ENCODE measurements at places on chromosomes 7 and 10.
A peak's percentile ranks its signal among the peaks of the same experiment; 100 is the strongest.

DNA sequence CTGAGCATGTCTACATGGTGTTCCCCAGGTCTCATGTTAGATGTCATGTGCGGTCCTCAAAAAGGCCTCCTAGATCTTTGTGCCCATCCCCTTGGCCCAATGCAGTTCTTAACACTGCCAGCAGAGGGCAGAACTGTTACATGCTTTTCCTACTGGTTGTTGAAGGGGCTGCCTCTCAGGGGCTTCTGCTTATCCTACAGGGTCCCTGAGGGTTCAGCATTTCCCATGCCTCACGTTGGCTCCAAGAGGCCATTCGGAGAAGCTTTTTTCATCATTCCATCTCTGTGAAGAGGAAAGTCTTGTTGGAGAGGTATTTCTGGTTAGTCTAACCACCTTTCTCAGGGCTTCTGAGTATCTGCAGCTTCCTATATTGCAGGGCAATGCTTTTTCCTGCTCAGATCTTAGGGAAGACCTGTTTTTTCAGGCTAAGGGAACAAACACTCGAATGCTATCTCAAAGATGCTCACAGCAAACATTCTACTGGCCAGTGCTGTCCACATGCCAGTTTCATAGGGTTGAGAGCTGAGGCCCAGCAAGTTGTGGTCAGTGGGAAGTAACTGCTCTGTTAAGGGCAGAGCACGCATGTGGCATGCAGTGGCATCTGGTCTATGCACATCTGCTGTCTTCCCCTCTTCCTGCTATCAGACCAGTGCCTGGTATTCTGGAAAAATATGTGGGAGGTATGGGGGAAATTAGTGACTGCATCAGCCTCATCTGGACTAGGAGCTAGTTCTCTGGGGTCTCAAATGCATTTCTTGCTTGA is 31.5 kb downstream of the MBL2 start:
- DNase-seq, result peak; percentile 71

DNA sequence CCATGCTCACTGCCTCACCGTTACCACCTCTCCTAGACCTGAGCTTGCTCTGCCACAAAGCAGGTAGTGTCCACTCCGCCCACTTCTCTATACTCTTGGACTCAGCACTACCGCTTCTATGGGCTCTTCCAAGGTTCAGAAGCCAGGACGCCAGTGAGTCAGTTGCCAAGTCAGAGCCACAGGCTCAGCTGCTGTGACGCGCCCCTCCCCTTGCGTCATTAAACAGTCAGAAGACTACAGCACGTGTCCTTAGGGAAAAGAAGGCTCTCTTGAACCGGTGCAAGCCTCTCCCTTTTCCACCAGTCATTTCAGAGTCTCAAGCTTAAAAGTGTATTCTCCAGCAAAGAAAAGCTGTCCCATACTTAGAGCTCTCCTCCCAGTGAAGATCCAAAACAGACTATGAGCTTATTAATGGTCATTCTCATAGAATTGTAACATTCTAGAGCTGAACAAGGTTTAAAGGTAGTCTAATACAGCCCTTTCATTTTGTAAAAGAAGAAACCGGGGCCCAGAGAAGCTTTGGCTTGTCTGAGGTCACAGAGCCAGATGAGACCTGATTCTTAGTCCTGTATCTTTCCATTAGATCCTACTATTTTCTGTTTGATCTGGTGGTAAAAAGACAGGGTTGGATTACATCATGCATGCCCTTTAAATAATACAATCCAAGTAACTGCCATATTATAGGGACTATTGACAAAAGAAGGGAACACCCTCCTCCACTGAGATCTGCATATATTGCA is 40.9 kb upstream of the MET start:
- no peak for DNase-seq

GRCh38 chr10:1343176-1343575 is 287.0 kb downstream of the WDR37 start:
- DNase-seq, result no peak

GRCh38 chr7:135974667-135975066 is 2.5 kb downstream of the MTPN start:
- no peak for DNase-seq

DNA sequence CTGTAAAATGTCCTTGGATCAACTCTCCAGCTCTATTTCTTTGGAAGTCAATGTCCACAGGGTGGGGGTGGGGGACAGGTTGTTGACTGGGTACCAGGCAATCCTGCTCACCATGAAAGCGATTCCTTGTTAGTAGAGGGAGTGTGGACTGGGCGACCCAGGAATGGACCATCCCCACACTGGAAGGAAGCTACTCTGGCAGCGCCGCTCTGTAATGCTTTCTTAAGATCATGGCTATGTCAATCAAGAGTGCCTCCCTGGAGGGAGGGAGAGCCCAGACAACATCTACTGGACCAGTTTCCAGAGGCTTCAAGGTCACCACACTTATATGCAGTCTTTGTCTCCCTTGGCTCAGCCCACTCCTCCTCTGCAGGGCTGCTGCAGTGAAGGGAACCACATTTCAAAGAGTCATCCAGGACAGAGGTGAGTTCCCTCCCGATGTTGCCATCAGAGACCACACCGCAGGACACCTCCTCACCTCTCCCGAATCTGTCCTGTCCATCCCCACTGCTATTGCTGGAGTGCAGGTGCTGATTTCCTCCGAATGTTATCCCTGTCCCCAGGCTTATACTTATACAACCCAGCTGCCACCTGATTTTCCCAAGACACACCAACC is 6.9 kb downstream of the GIMAP5 start:
- no peak for DNase-seq

DNA sequence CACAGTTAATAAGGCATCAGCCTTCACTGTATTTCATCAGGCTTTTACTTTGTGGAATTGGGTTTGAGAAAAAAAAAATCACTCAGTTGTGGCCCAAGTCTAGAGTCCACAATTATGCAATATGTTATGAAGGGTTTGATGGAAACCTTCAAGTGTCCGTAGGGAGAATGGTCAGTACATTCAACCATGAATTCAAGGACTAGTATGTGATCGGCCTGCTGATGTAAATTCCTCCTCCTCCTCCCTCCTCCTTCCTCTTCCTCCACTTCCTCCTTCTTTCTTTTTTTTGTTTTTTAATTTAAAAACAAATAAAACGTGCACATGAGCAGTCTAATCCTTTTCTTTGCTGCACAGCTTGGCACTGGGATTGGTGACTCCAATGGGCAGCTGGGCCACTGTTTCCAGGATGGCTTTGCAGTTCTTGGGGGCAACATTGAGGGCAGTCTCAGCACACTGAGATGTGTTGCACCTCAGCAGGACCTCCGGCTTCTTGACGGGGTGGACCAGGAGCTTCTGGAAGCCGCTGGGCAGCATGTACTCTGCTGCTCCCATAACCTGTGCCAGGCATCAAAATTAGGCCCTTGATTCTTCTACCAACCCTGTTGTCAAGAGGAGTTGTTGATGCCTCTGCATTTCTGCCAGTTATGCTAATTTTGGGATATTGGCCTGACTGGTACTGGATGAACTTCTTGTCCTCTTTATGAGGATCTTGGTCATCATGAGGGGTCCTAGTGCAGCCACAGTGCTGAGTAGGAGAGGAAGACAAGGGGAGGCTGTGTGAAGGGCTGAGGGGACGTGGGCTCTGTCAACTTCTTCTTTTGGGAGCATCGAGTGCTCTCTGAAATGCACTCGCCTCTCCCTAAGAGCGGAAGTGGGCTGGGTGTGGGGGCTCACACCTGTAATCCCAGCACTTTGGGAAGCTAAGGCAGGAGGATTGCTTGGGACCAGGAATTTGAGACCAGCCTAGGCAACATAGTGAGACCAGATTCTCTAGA is 9.3 kb upstream of the IL2RA start:
- DNase-seq, result no peak

DNA sequence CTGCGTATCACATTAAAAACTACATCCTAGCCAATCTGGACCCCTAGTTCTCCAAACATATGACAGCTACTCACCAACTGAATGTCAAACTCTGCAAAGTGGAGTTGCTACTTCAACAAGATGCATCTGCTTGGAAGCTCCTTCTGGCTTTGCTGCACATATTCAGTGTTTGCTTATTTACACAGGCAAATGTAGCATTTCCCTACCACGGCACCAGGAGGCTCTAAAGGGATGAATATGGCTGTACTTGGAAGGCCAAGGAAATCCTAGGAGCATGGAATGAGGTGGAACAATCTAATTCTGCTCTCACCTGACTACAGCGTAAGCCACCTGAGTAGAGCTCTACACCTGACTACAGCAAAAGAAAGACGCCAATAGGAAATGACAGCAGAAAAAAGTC is 39.7 kb downstream of the MTPAP start:
- no peak for DNase-seq

GRCh38 chr10:86635402-86635801 is 18.9 kb upstream of the OPN4 start:
- DNase-seq, result no peak

DNA sequence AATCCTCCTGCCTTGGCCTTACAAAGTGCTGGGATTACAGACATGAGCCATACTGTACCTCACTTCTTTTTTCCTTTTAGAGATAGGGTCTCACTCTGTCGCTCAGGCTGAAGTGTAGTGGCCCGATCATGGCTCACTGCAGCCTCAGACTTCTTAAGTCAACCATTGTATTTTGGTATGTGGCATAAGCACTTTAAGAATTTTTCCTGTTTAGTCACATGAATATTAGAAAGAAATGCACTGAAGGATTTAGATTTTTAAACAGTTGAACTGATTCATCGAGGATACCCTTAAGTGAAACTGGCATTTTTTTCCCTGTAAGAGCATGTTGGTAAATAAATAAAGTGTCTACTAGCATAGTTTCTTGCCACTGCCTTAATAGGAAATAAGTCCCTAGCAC is 319.3 kb upstream of the CACNA2D1 start:
- no peak for DNase-seq

DNA sequence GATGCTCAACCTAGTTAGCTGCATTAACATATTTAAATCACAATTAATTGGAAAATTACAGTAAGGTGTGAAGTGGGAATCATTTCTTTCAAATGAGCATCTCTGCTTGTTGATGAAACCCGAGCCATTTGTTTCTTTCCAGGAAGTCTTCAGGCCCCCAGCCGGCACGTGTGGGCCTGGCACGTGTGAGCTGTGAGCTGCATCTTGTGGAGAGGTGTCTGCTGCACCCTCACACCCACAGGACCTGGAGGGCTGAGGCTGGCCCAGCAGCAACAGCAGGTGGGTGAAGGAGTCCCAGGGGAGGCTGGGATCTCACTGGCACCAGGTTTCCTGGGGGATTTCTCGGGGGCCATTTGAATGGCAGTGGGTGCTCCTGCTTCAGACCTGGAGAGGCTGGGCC is 372.5 kb upstream of the MKI67 start:
- no peak for DNase-seq

GRCh38 chr7:1812509-1813393 is 142.7 kb downstream of the ELFN1 start:
- DNase-seq, result peak; percentile 26

GRCh38 chr10:13925971-13926780 is 339.4 kb downstream of the PRPF18 start:
- no peak for DNase-seq

DNA sequence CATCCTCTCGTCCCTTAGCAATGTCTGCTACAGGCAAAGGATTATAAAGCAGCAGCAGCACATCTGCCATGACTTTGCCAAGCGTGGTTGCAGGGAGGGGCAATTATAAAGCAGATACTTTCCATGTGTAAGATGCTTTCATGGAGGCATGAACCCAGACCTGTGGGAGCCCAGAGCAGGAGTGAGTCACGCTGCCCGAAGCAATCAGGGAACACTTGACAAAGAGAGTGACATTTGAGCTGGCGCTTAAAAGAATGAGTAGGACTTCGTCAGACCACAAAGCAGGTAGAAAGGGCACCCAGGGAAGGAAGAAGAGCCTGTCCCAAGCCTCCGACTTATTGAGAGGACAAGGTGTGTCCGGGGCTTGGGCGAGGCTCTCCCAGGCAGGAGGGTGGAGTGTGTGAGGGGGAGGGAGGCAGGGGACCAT is 147.2 kb downstream of the MYOF start:
- DNase-seq, result no peak

DNA sequence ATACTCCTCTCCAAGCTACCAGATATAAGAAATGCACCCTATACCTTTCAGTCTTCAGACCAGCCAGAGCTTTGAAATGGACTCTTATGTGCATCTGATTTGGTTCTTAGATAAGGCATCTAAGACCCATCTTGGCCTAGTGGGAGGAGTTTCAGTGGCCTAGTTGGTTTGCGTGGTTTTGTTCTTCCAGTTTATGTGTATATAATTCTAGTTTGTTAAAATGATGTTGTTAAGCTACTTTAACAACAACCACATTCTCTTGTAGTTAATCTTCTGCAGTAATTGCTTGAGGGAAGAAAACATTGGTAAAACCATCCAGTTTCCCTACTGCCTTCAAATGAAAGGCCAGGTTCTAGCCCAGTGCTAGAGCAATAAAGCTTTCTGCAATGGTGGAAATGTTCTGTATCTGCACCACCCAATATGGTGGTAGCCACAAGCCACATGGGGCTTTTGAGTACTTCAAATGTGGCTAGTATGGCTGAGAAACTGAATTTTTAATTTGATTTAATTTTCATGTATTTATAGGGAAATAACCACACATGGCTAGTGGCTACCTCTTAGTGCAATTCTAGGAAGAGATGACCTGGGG is 66.3 kb downstream of the KLHDC10 start:
- no peak for DNase-seq

DNA sequence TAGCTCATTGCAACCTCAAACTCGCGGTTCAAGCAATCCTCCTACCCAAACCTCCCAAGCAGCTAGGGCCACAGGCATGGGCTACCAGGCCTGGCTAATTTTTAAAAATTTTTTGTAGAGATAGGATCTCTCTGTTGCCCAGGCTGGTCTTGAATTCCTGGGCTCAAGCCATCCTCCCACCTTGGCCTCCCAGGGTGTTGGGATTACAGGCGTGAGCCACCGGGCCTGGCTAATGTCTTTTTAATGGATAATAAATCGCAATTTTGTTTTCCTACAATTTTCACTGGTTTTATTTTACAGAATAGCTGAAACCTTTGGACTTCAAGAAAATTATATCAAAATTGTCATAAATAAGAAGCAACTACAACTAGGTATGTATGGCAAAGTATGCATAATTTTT is 10.9 kb downstream of the NUB1 start:
- DNase-seq, result no peak

DNA sequence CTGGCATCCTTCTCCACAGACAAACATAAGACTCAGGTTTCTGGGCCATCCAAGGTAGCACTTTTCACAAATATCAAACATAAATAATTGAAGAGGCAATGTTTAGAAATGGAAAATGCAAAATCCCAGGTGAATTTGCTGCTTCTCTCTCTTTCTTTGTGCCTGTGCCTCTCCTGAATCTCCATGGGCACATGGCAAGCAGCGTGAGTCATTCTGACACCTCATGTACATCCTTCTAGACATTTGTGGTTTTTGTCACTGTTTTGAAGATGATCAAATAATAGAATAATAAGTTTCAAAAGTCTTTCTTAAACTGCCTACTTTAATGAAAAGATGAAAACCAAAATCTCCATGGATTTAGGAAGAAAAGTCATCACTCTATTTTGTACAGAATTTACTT is 60.3 kb upstream of the RAB11FIP2 start:
- DNase-seq, result no peak

All from KBM-7 (cell line).